ENCODE measurements at places on chromosomes 16 and 17. TPM values are rescaled to one million over a fixed set of nuclear protein-coding genes. Genes with fewer than 3 reads are reported as not detected.

SCNN1G gene
- total RNA-seq, result not detected

GRAP gene
- not detected for total RNA-seq

FAM83G gene
- 24.1 TPM for total RNA-seq

VAT1L gene
- not detected for total RNA-seq

ENPP7 gene
- total RNA-seq, result not detected

CXCL16 gene
- 0.31 TPM for total RNA-seq

ATP2C2 gene
- total RNA-seq, result not detected
